Activated T-helper 1 cell treated with Interleukin-2 at 50 U/mL for 16 hours (primary cell): ENCODE measurements at places on chromosomes 4 and X.

- no peak for DNase-seq
These were observed 1.3 kb downstream of the NKRF start for GRCh38 chrX:119604766-119605463.

- DNase-seq, result no peak
These were observed 167.3 kb downstream of the MID1IP1 start for GRCh38 chrX:38968344-38969216.

GRCh38 chr4:151236036-151236435, 40.9 kb upstream of the PRSS48 start:
- DNase-seq, result no peak

DNA sequence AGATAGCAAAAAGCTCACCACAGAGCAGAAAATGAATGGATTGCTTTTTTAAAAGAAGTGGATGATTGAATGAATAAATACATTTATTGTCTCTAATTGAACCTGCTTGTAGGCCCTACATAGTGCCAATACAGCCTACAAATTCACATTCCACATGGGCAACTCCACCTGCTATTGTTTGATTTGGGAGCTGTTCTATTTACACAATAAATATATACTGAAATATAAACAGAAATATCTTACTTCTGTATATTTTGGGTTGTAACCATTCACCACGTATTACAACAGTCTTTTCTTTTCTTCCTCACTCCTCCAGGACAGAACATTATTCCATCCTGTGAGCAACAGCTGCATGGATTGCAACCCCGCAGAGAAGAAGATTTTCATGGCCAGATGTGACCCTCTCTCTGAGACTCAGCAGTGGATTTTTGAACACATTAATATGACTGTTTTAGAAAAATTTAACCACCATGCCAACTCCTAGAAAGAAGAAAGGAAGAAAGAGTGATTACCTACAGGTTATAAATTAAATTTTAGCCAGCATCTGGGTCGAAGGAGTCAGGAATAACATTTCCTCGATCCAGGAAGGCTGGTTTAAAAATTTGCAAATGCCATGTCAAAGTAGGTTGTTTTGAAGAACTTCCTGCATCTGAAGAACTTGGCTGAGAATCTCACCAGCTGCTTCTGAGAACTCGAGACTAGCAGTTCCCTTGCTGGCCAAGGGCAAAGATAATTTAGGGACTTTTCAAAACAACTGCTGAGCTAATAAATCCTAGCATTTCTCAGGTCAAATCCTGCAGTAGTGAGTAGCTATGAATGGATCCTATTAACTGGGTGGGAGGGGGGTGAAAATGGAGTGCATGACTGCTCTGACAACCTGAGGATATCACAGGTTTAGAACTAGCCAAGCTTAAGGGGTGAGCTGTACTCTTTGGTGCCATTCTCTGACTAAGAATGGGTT, 128.7 kb upstream of the GALNT7 start:
- no peak for DNase-seq

GRCh38 chrX:150219374-150220185, 143.5 kb upstream of the MAMLD1 start:
- no peak for DNase-seq

GRCh38 chr4:138919094-138919936, 96.3 kb upstream of the NOCT start:
- no peak for DNase-seq

DNA sequence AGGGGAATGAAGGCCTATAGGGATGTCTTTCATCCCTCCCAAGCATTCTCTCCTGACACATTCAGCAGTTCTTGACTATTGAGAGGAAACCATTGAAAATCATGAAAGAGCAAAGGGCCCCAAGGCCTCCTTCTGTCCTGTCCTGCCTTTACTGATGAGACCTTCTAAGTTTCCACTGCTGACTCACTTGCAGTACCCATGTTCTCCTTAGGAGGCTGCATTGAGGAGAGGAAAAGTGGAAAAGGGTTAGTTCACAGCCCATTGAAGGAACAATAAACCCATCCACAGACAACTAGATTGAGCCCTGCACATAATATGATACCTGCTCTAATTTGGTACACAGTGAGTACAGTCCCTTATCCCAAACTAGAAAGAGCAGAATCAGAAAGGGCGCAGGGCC, 115.1 kb upstream of the PNPLA4 start:
- DNase-seq, result no peak

- no peak for DNase-seq
These were observed 49.5 kb upstream of the TMLHE start for GRCh38 chrX:155662282-155662681.

DNA sequence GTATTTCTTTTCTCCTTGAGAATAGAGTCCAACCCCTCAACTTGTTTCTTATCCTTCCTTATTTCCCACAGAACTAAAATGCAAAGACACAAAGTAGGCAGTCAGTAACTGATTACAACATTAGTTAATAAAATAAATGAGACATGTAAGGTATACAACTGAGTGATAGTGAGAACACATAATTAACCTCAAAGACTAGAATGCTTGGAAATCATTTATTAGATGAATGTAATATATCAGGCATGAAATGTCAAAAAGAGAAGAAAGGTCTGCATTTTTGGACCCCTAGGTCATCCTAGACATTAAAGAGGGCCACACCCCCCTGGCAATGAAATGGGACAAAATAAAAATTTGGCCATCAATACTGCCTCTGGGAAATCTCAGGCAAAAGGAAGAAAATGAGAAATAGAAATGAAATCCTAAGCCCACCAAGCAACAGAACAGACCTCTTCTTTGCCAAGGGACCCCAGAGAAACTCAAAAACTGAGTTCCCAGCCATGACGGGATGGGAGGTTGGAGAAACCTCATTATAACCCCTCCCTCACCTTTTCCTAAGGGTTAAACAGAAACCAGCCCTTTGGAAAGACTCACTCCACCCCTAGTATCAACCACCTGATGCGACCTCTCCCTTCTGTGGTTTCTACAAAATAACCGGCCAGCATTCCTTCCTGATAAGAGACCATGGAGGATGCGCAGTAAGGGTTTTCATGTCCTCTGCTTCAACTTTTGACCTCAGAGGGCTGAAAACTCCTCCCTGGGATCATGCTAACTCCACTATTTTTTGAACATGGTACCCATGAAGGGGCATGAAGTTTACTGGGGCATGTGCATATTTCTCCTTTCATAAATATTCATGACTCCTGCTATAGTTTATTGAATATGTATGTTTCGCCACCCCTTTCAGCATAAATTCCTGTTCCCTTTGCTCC, 90.0 kb upstream of the EXOC1L start:
- DNase-seq, result no peak

DNA sequence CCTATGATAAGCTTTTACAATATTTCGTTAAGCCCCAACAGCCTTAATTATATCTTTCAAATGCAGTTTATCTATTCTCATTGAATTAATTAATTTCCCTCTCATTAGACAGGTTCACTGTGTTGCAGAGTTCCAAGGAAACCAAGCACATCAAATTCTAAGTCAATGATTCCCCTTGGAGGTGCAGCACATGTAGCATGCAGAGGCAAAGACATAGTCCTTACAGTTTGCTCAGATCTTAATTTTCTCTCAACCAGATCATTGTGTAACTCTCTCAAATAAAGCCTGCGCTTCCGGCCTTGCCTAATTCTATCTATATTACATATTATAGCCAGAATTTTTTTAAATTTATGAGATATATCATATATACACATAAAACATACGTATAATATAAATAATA, 205.4 kb downstream of the GRIA2 start:
- no peak for DNase-seq

GRCh38 chrX:105502336-105502735, 281.8 kb upstream of the TEX13A start:
- DNase-seq, result no peak
